Karpas-422 (cell line): ENCODE measurements at places on chromosomes 1 and 21. TPM values are rescaled to one million over a fixed set of nuclear protein-coding genes. Genes with fewer than 3 reads are reported as not detected.

AMY2A gene
- total RNA-seq, result not detected in 2 replicates

CRP gene
- total RNA-seq, result not detected in 2 replicates

LCE1B gene
- not detected in 2 replicates for total RNA-seq

GRCh38 chr1:98055457-98055856 is 134.6 kb upstream of the DPYD start:
- DNase-seq, result no peak

DNA sequence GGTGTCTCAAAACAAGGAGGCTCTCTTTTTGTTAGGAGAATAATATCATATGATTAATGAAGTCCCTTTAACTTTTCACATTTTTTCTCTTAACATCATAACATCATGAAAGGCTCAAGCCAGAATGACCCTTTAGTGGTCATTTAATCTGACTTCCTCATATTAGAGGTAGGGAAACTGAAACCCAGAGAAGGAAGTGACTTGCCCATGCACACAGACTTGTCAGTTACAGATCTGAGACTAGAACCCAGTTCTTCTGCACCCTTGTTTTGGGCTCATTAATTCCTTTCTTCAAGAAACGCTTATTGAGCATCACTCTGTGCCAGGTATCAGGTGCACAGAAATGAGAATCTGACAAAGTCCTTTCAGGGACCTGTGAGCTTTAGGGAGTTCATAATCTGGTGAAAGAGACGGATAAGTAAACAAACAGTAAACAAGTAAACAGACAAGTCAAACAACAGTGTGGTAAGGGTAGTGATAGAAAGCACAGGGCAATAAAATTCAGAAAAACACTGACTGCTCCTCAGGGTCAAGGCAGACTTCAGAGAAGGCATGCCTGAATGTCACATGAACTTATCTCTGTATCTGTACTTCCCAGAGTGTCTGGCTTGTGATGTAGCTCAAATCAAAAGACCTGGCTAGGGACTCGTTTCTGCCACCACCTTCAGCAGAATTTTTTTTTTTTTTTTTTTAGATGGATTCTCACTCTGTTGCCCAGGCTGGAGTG is 38.3 kb upstream of the OSBPL9 start:
- DNase-seq, result peak; percentile 62

- DNase-seq, result peak; percentile 97
Observed at GRCh38 chr1:44775078-44775929, at the start of gene RPS8. TSS of gene RPS8 (plus strand) at chr1:44775540. CDS start at chr1:44775597, 57 bp downstream.

DNA sequence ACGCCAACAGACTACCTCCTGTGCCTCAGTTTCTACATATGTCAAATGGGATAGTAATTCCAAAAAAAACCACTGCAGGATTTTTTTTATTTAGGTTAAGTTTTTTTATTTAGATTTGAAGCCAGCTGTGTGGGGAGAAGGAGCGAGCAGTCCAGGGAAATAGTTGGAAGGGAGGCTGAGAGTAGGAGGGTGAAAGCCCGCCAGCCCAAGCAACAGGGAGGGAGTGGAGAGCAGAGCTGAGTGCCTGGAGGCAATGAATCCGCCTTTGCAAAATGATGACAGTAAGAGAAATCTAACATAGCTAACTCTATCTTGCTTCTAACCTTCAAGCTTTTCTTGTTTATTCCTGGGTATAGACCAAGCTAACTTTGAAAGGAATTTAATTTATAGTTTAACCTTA is 15.6 kb upstream of the C1orf198 start:
- DNase-seq, result no peak

DNA sequence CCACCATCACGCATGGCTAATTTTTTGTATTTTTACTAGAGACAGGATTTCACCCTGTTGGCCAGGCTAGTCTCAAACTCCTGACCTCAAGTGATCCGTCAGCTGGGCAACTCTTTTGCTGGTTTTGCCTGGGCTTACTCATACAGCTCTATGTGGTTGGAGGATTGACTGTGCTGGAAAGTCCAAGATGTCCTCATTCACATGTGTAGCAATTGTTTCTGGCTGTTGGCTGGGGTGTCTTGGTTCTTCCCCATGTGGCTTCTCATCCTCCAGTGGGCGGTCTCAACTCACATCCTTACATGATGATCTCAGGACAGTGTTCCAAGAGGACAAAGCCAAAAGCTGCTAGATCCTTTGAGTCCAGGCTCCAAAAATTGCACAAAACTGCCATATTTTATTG is 53.3 kb downstream of the TEX35 start:
- no peak for DNase-seq
